SHP77 (cell line): ENCODE measurements at places on chromosomes 12 and 14.

DNA sequence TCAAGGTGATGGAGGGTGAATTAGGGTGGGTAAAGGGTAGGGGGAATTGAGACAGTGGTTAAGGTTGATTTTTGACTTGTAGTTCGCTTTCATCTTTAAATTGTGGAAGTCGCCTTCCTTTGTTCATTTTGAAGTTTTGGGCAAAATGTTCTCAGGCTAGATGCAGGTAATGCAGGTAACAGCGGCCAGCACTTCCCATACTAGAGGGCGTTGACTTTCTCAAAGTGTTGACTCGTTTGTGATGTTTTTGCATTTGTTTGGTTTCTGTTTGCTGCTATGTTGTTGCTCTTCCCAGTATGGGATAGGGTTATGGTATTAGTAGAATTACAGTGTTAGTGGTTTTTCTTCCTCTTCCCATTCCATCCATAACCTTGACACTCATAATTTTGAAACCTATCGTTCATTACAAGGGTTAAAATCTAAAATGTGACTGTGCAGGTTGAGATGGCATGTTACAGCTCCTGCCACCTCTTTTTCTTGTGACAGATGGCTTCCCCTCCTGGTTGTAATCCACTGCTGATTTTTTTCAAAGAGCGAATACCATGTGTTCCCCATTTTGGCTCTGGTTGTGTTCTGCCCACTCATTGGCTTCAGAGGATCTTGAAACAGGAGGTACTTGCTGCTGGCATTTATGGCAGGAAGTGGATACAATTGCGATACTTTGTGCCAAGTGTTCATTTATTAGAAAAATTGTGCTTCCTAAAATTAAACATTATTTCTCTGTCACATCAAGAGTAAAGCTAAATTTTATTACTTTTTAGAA, 57.1 kb downstream of the ERC1 start:
- DNase-seq: no peak

- DNase-seq: no peak
Observed at GRCh38 chr12:100830003-100830795, 35.6 kb downstream of the ANO4 start.

- no peak for DNase-seq
Observed at GRCh38 chr14:99551034-99551922, 52.7 kb downstream of the CCDC85C start.

GRCh38 chr14:61388173-61388975, 67.0 kb downstream of the PRKCH start:
- no peak for DNase-seq

DNA sequence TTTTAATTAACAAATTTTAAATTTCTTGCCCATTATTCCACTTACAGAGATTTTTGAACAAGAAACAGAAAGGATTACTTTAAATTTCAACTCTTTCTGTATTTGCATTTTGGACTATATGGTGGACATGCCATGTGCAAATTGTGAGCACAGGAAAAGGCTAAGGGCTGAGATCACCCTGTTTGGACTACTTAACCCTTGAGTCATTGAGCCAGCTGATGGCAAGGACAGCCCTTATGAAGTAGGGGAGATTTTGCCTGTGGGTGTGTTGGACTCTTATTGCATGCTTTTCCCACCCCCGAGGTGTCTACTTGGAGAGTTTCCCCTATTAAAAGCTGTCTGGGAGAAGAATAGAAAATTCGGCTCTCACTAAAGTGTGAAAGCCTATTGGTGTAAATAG, 17.2 kb downstream of the DERA start:
- no peak for DNase-seq
